ENCODE measurements at places on chromosomes 7 and 10. TPM values are rescaled to one million over a fixed set of nuclear protein-coding genes. Genes with fewer than 3 reads are reported as not detected.

Gene ZNF503
- total RNA-seq: 0.35 TPM

Gene CCL24
- not detected for total RNA-seq

Gene ATRNL1
- 0.35 TPM for total RNA-seq

Gene ATP5MK
- total RNA-seq: 274 TPM

Gene ENO4
- total RNA-seq: not detected

- no peak overlapping the region for H3K4me3 ChIP-seq
- H3K36me3 ChIP-seq: peaks cover 59% of the 10 kb centered on the region
- DNase-seq: no peak
- H3K27me3 ChIP-seq: no peaks in the 10 kb centered on the region
- H3K27ac ChIP-seq: peak overlapping the region; percentile 78
- peaks cover 34% of the 10 kb centered on the region for H3K4me1 ChIP-seq
Observed at GRCh38 chr10:821322-821721, 110.2 kb downstream of the LARP4B start.

DNA sequence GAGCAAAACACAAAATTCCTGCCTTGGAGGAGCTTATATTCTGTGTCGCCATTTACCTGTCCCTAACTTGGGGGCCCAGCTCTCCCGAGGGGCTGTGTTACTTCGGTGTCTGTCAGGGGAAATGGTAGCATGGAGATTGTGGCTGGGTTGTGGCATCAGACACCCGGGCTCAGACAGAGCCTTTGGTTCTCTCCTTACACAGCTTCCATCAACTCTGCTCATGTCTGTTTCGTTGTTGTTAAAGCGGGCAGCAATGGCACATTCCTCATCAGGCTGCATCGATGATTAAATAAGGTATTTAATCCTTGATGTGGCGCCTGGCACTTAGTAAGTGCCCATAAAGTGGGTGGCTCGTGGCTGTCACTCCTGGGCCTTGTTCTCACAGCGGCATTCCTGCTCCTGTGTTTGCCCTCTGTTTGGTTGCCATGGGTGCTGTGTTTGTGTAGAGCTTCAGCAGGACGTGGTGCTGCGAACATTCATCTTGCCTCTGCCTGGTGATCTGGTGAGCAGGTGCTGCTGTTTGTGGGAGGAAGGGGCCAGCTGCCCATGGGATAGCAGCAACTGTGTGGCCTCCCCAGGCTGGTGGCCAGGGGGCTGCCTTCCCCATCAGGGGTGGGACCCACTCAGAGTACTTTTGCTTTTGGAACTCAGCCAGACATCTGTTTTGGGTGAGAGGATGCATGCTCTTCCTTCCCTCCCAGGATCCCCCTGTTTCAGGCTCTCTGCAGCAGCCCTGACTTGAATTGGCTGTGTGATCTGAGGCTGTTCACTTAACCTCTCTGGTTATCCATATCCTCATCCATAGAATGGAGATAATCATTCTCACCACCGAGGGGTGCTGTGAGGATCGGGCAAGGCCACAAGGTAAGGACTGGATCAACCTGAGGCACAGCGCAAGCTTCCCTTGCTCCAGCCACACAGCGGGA is 207.2 kb upstream of the SVIL start:
- H3K27ac ChIP-seq: no peak overlapping the region
- H3K36me3 ChIP-seq: no peaks in the 10 kb centered on the region
- H3K27me3 ChIP-seq: peaks cover 5% of the 10 kb centered on the region
- no peak for DNase-seq

DNA sequence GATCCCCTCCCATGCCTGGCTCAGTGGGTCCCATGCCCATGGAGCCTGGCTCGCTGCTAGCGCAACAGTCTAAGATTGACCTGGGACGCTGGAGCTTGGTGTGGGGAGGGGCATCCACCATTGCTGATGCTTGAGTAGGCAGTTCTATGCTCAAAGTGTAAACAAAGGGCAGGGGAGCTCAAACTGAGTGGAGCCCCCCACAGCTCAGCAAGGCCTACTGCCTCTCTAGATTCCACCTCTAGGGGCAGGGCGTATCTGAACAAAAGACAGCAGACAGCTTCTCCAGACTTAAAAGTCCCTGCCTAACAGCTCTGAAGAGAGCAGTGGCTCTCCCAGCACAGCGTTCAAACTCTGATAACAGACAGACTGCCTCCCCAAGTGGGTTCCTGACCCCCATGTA is 31.2 kb upstream of the FFAR4 start:
- H3K4me3 ChIP-seq: no peak overlapping the region
- no peaks in the 10 kb centered on the region for H3K4me1 ChIP-seq
- H3K27me3 ChIP-seq: peaks cover 30% of the 10 kb centered on the region
- no peak overlapping the region for H3K27ac ChIP-seq
- DNase-seq: no peak

DNA sequence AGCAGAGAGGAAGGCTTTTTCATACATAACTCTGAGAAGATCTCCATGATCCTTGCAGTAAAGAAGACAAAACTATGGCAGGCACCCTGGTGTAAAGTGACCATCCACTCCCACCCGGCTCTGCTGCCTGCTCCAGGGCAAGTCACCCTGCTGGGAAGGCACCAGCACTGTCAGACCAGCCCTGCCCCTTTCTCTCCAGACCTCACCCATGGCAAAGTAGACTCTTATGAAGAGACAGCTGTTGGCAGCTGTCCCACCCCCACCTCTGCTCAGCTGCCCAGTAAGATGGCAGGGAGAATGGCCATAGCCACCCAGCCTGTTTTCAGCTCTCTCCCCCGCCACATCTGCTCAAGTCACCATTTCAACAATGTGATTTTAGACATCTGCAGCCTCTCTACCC is 8.6 kb upstream of the ZMIZ2 start:
- peaks cover 12% of the 10 kb centered on the region for H3K4me1 ChIP-seq
- no peaks in the 10 kb centered on the region for H3K36me3 ChIP-seq
- DNase-seq: no peak
- H3K27ac ChIP-seq: no peak overlapping the region
- no peak overlapping the region for H3K4me3 ChIP-seq
- no peaks in the 10 kb centered on the region for H3K27me3 ChIP-seq

DNA sequence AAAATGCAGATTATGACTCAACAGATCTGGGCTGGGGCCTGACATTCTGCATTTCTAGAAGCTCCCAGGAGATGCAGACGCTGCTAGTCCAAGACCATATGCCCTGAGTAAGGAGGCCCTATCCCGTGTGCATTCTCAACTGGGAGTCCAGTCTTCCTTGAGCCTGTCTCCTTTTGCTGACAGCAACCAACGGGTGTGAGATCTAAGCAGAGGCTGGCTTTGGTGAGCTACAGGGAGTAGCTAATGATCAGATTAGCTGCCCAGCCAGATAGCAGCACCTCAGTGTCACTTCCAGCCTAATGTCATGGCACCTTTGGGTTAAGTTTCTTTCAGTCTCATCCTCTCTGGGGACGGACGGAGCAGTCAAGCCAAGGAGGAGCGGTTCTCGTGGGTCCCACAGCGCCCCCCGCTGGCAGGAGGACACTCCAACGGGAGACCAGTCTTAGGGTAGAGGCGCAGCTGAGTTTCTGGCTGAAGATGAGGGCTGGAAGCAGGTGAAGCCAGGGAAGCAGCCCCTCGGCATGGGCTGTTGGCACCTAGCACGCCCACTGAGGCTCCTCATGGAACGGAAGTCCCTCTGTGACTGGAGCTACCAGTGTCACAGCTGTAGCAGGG is 154.0 kb downstream of the CCDC3 start:
- peaks cover 4% of the 10 kb centered on the region for H3K27me3 ChIP-seq
- no peak overlapping the region for H3K27ac ChIP-seq
- no peak overlapping the region for H3K4me3 ChIP-seq
- no peaks in the 10 kb centered on the region for H3K4me1 ChIP-seq
- no peak for DNase-seq
- H3K36me3 ChIP-seq: no peaks in the 10 kb centered on the region

DNA sequence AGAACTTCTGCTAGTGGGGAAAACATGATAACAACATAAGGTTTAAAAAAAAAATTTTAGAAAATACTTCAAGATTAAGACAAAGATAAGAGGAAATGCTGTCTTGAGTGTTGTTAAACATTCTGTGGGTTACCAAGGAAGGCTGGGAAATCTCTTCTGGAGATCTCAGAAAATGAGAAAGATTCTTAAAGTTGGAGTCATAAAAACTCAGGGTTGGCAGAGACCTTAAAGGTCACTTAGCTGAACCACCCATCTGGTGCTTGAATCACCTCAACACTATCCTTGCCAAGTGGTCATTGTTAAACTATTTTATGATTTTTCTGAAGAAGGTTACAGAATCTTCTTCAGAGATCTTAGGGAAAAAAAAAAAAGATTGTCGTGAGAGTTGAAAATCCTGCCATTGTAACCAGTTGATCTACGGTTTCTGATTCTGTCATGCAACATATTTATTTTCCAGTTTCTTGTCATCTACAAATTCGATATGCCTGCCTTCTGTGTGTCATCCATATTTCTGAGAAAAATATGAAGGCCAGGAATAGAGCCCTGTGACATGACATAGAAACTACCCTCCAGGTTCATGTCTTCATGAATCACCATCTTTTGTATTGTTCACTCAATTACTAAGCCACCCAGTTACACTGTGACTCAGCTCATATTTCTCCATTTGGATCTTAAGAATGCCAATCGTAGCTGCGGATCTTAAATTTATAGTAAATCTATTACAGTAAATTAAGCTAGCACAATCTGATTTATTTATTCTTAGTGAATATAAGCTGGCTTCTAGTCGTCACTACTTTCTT is 179.2 kb downstream of the ST7 start:
- H3K4me3 ChIP-seq: no peak overlapping the region
- no peaks in the 10 kb centered on the region for H3K27me3 ChIP-seq
- H3K27ac ChIP-seq: no peak overlapping the region
- no peak for DNase-seq
- peaks cover 20% of the 10 kb centered on the region for H3K4me1 ChIP-seq

GRCh38 chr10:35300063-35300699 is 36.1 kb upstream of the CCNY start:
- no peak overlapping the region for H3K4me3 ChIP-seq
- DNase-seq: no peak
- no peak overlapping the region for H3K27ac ChIP-seq
- H3K27me3 ChIP-seq: peaks cover 38% of the 10 kb centered on the region
- H3K4me1 ChIP-seq: peaks cover 4% of the 10 kb centered on the region
- H3K36me3 ChIP-seq: no peaks in the 10 kb centered on the region
